ENCODE measurements at places on chromosomes 5 and 9.
A peak's percentile ranks its signal among the peaks of the same experiment; 100 is the strongest.

DNA sequence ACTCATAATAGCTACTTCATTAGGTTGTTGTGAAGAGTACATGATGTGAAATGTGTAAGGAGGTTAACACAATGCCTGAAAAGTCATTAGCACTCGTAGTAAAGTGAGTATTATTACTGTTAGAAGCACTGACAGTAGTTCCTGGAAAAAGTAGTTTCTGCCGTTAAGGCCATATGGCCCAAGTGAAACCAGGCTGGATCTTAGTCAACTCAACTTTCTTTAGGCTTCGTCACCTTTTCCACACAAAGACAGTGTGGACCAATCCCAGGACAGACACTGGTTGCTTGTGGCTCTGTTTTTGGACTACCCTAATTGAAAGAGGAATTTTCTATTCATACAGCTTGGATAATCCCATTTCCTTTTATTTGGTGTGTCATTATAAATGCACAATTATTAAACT, 29.4 kb upstream of the CKMT2 start:
- no peak for DNase-seq

DNA sequence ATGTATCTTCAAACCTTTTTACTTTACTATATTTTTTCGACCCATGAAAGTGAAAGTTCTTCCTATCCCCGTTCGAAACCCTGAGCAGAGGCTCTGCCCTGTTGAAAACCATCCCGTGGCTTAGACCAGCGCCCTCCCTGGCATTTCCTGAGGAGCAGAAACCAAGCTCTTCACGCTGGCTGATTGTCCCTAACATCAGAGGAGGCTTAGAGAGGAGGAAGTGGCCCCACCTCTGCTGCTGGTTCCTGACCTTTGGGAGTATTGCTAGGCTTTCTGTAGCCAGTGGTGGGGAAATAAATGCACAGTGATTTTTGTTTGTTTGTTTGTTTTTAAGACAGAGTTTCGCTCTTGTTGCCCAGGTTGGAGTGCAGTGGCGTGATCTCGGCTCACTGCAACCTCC, 4.2 kb upstream of the PTGES start:
- no peak for DNase-seq

- no peak for DNase-seq
These were observed 3.8 kb upstream of the NACC2 start for GRCh38 chr9:136098844-136099243.

DNA sequence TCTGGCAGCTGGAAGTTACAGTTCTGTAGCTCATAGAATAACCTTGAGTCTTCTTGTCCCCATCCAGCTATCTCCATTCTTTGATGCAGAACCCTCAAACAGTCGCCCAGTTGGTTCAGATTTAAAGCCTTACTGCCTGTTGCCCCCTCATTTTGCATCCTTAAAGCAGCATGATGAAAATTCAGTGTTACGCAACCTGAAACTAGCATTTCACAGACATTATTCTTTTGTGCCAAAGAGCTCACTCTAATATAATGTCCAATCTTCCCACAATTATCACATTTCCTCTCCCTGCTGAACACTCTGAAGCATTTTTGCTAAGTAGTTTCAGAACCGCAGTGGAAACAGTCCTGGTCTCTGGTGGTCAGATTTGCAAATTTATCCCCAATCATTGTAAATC, 318.0 kb downstream of the PSAT1 start:
- no peak for DNase-seq

DNA sequence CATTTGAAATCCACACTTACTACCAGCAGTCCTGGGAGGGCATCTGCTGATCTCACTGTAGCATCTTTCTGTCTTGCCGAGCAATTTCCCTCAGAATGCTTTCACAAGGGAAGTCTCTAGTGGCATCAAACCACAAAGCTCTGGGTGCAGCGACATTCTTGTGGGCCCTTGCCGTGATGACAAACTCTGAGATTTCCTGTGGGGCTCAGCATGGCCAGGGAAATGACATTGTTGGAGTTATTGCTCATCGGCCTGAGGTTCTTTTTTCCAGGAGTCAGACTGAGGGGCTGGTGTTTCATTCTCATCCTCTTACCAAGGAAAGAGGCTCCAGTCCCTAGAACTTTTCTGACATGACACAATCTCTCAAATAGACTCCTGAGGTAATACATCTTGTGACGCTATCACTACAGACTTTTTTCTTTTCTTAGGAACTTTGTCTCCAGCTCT, 51.4 kb downstream of the PFDN1 start:
- peak; percentile 62 for DNase-seq

DNA sequence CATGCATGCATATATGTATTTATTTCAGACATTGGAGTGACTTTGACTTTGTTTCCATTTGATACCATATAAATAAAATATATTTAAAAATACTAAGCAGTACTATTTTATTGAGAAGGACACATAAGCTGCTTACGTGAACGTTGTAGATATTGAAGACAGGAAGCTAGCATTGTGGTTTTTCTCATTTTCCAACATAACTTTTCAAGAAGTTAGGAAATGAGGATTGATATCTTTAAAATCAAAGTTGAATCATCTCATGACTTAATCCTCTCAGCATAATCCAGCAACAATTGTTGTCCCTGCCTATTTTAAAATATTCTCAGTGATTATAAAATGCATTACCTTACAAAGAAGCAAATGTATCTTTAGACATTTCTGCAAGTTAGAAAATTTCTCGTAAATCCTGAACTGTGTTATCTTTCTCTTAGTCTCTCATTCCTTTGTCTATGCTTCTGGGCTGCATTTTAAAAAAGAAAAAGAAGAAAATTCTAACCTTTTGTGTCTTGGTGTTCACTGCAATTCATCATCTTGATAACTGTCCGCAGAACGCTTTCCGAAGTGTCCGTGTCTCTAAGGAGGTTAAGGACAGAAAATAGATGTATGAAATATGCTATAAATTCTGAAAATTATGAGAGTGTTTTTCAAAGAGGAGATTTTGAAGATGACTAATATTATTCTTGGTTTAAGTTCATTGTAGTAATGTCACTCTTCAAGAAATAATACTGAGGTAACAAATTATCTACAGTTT, 1089.9 kb upstream of the CDH6 start:
- DNase-seq: peak; percentile 24

DNA sequence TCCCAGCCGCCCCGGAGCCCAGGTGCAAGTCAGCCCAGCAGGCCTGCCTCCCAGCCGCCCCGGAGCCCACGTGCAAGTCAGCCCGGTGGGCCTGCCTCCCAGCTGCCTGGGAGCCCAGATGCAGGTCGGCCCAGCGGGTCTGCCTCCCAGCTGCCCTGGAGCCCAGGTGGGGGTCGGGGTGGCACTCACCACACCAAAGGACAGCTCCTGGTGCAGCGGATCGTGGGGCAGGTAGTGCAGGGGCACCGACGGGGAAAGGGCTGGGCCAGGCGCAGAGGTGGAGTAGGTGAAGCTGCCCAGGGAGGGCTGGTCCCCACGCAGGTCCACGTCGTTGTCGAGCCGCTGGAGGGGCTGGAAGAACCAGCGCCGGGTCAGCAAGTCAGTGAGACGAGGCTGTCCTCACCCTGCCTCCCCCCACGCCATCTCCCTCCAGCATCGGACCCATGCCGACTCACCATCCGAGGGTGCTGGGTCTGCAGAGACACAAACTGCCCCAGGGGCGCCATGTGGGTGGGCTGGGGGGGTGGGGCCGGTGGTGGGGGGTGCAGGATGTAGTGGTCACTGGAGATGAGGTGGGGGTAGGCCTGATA, 6.7 kb downstream of the RNF44 start:
- no peak for DNase-seq

DNA sequence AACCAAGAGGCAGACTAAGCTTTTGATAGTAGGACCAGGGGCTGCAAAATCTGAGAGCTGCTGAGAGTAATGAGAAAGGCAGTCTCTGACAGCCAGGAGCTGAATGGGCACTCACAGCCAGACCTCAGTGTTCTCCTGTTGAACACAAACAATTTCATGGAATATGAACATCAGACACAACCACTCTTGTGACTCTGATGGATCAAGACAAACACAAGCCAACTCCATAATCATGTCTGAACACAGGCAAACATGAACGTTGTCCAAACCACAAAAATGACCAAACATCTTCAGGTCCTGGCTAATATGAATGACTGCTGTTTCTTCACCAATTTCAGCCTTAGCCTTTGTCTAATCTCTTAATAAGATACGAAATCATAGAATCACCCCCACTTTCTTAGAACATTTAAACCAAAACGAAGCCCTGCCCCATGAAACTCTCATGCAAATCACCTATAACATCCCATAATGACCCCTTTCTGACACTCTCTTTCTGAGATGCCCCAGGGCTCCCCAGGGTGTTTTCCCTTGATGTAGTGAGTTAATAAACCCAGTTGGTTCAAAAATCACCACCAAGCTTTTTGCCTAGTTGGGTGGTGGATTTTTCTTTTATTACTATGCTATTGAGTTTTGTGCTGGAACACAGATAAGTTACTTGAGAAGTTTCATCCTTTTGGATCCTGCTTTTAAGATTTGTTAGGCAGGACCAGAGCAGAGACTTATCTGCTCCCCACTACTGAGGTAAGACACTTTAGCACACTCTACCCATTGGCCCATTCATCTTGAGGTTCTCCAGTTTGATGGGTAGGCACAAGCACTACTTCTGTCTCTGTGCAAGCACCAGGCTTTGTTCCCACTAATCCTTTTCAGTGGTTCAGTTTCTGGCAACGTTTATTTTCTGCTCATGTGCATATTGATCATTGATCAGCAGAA, 5.9 kb upstream of the ERAP2 start:
- no peak for DNase-seq

GRCh38 chr5:166083183-166083959, 2208.1 kb upstream of the WWC1 start:
- DNase-seq: no peak

DNA sequence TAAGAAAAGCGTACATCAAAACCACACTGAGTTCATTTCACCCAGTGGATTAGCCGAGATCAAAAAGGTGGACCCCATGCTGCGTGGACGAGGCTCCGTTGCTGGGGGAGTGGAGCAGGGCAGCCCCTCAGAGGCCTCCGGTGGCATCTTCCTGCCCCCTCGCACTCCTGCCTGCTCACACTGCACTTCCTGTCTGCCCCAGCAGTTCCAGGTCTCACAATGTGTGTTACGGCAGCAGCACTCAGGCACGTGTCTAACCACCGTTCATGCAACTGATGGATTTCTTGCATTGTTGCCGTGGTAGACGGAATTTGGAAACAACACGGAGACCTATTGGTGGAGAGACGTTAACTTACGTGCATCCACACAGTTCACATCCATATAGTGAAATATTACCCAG, 196.6 kb upstream of the OTULINL start:
- DNase-seq: no peak

GRCh38 chr9:115997923-115998322, 155.7 kb upstream of the PAPPA start:
- DNase-seq: peak; percentile 92

GRCh38 chr5:34709861-34710673, 53.9 kb downstream of the RAI14 start:
- peak; percentile 90 for DNase-seq
